ENCODE measurements at places on chromosomes 13 and 19.

GRCh38 chr13:85137516-85137915, 661.7 kb downstream of the SLITRK6 start:
- DNase-seq: no peak

- no peak for DNase-seq
Measured at GRCh38 chr19:18513868-18514267, 8.0 kb downstream of the ELL start.

DNA sequence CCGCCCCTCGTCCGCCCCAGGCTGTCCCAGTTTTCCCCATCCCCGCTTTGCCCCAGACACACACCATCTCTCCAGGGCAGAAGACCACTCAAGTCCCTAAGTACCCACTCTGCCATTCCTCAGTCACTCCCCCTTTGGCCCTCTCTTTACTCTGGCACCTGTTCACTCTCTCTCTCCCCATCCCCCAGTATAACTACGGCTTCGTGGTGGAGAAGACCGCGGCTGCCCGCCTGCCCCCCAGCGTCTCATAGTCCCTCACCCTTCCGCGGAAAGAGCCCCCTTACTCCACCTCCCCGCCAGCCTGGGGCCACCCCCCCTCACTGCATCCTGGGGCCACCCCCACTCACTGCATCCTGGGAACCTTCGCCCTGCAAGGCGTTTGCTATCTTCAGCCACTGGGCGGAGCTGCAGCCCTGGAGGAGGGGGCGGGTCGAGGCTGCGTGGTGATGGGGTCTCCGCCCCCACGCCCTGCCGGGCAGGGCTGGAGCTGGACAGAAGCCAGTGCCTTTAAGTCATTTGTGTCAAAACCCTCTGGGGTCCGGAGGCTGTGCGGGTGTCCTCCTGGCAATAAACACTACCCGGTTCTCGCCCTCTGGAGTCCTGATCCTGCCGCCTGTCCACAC, 5.0 kb downstream of the MVB12A start:
- DNase-seq: no peak

DNA sequence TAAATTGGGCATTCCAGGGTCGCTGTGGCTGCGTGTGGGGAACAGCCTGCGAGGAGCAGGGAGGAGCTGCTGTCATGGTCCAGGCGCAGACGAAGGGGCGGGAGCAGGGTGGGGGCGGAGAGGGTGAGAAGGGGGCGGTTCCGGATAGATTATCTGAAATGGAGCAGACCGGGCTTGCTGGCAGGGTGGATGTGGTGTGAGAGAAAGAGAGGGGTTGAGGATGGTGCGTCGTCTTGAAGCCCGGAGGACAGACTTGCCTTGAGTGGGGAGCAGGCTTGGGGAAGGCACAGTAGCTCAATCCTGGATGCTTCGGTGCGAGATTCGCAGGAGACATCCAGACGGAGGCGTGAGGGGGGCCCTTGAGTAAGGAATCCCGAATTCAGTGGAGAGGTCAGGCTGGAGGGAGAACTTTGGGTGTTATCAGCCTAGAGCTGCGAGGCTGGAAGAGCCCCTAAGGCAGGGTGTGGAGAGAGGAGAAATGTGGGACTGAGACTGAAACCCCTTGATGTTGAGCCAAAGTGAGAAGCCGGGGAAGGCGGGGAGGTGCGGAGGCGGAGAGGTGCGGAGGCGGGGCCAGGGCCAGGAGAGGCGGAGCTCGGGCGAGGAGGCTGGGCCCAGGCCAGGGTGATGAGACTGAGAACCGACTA, 40.6 kb downstream of the DPF1 start:
- DNase-seq: no peak

DNA sequence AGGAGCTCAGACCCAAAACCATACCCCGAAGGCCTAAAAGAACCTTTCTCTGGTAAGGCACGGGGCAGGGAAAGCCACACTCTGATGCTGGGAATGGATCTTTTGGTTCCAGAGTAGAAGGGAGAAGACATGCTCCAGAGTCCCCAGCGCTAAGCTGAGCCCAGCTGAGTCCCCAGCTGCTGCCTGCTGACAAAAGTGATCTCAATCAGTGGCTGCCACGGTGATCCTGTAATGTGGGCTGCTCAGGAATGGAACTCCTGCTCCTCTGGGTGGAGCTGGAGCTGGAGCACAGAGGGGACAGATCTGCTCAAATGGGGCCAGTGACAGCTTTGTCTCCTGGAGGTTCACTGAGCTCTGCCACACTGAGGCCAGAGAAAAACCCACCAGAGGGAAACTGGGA, 70.5 kb downstream of the MLLT1 start:
- DNase-seq: no peak

- DNase-seq: no peak
Measured at GRCh38 chr13:41052441-41052840, 8.9 kb upstream of the WBP4 start.

DNA sequence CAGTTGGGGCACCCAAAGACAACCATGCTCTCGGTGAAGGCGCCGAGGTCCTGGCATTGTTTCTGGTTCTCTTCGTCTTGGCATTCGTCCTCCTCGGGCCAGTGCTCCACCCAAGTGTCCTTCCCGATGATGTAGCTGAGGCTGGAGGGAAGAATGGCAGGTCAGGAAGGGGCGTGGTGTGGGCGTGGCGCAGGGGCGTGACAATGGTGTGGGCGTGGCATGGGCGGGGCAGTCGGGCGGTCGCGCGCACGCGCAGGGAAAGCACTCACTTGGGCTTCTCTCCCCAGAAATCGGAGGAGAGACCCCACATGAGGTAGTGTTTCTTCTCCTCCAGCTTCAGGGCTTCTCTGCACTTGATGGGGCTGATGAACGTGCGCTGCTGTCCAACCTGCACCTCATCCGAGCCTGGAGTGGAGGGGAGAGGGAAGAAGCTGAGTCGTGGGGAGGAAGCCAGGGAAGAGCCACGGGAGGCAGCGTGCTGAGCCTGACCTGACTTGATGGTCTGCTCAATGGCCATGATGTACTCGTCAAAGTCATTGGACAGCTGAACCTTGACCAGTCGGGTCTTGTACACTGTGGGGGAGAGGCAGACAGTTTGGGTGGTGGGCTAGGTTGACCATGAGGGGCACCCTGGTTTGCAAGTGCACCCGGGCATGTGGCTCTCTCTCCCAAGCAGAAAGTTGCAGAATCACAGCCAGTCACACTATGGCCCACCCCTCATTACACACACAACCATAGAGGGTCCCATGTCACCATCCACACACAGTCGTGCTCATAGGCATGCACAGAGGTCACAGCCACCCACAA, 8.1 kb upstream of the TNFSF14 start:
- DNase-seq: no peak

GRCh38 chr13:34346626-34347025, 528.7 kb downstream of the RFC3 start:
- no peak for DNase-seq

- no peak for DNase-seq
Measured at GRCh38 chr13:50588491-50589130, 254.9 kb downstream of the DLEU7 start.

DNA sequence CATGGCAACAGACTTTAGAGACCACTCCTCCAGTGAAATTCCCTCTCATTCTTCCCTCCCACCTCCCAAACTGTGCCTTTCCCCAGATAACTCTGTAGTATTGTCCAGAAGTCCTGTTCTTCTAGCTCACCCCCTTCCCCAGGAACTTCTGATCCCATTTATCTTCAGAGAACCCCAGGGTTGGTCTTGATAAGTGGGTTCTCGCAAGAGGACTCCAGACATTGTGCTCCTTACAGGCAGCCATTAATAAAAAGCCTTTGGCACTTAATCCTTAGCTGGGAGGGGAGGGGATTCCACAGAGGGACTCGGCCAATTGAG, 1.9 kb downstream of the LTBP4 start:
- DNase-seq: no peak

GRCh38 chr13:59360108-59360507, 803.6 kb downstream of the DIAPH3 start:
- no peak for DNase-seq

DNA sequence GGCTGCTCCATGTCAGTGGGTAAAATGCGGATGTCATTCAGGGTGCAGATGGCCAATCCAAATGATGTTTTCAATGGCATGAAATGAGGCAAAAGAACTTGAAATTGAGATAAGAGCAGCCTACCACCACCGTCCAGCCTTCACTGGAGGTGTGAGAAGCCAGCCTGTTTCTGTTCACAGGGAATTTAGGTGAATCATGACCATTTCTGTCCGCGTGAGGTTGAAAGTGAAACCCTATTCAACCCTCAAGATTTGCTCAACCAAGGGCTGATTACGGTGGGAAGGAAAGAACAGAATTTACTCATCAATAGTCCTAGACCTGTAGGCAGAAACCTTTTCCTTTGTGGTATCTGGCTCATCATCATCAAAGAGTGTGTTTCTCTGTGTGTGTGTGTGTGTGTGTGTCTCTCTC, 370.7 kb downstream of the COG6 start:
- DNase-seq: no peak

- no peak for DNase-seq
Measured at GRCh38 chr19:10353793-10354391, 14.5 kb upstream of the ICAM3 start.

DNA sequence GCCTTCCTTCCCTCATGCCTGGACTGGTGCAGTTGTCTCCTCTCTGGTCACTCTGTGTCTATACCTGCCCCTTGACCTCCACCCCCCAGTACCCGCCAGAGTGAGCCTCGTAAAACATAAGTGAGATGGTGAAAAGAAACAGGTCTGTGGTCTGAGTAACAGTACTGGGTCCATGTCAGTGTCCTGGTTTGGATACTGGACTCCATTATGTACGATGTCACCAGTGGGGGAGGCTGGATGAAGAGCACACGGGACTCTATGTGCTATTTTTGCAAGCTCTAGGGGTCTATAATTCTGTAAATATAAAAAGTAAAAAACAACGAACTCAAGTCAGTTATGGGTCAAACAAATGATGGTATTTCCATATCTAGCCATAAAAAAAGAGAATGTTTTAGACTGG, 14.4 kb downstream of the MYBPC2 start:
- DNase-seq: no peak

DNA sequence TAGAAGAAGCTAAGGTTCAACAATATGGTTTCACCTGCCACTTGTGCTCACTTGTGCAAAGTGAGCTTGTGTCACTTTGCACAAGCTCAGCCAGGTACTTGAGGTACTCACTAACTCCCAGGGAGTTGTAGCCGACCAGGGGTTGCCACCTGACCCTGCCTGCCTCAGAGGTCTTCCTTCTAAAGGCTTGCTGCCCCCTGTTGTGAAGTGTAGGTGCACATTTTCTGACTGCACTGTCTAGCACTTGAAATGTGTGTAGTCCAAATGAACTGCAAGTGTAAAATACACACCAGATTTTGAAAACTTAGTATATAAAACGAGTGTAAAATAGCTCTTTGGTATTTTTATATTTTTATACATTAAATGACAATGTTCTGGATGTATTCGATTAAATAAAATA, 230.8 kb downstream of the DLEU7 start:
- DNase-seq: no peak

GRCh38 chr19:52590728-52591127, 20.6 kb downstream of the ZNF701 start:
- DNase-seq: no peak

- no peak for DNase-seq
Measured at GRCh38 chr13:66275416-66275815, 954.7 kb downstream of the PCDH9 start.

GRCh38 chr13:20351281-20352022, 119.3 kb upstream of the GJB6 start:
- no peak for DNase-seq

DNA sequence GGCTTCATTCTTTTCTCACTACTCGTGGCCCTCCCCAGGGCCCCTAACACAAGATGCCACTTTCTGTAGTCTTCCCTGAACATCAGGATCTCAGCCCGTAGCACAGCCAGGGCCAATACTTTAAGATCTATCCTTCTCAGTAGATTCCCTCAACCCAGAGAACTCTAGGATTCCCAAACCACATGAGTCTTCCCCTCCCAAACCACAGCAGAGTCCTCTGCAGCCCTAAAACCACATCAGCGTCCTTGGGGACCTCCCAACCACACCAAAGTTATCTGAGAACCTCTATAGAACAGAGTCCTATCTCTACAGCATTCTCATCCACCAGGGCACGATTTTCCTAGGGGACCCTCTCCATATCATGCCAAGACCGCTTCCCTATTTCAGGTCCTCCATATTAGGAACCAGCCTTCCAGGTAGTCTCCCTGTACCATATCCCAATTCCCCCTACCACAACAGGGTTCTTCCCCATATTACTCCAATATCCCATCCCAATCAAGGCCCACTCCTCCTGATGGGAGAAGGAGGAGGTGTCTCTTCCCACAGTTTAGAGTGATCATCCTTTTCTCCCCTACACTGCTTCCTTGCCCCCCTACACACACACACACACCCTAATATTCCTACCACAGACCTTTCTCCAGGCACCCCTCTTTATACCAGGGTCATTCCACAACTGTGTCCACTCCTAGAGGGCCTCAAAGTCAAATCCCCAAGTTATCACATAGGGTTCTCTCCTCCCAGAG, 1.4 kb downstream of the DYRK1B start:
- DNase-seq: no peak

DNA sequence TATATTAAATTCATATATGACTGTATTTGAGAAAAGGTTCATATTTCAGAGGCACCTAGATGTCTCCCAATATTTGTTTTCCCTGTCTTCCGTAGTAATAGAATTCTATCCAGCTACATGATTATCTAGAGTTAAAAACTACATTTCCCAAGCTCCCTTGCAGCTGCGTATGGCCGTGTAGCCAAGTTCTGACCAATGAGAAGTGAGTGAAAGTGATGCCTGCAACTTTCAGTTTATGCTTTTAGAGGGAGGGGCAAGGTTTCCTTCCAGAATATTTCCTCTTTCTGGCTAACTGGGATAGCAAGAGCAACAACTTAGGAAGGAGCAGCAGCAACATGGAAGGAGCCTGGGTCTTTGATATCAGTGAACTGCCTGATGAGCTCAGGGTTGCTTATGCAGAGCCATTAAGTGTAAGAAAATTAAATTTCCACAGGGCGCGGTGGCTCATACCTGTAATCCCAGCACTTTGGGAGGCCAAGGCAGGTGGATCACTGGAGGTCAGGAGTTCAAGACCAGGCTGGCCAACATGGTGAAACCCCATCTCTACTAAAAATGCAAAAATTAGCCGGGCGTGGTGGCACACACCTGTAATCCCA, 23.2 kb upstream of the CYP2A13 start:
- no peak for DNase-seq

DNA sequence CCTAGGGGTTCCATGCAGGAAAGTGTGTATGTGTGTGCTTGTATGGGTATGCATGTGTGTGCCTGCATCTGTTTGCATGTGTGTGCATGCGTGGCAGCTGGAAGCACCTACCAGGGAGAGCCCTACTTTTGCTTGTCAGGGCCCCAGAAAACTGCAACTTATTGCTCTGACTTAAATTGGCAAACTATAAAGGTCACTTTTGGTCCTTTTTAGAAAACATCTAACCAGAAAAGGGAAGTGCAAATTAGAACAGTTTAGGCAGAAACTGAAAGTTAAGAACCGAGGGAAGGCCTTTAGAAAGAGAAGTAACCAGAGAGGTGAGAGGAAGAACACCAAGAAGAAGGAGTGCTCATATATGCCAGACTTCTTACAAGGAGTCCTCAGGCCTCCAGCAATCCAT, 32.5 kb downstream of the DLEU7 start:
- no peak for DNase-seq

DNA sequence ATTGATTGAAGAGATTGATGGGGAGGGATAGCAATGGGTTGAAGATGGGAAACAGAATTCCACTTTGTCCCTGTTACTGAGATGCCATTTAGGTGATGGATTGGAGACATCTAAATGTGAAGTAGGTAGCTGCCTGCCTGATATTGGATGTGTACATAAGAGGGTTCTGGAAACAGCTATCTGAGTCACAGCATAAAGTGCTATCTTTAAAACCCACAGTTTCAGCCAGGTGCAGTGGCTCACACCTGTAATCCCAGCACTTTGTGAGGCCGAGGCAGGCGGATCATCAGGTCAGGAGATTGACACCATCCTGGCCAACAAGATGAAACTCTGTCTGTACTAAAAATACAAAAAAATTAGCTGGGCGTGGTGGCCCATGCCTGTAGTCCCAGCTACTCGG, 72.6 kb downstream of the DNAJC3 start:
- DNase-seq: no peak

All from T-helper 1 cell (primary cell).